ENCODE measurements at places on chromosomes 6 and 20.

DNA sequence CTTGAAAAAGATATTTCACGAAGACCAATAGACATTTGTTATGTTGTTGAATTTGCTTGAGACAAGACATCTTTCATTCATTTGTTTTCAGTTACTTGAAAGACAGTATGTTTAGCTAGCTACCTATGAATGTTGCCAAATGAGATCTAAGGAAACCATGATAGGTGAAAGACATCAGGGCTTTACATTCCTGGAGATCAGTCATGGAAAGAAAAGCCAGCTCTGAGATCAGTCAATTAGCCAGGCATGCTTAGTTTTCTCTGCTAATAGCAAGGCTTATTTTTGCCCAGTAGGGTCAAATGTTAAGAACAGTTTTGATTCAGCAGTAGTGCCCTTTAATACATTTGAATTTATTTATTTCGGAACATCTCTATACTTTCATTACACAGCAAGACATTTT is 116.5 kb upstream of the EDN1 start:
- DNase-seq: no peak

GRCh38 chr6:164925681-164926530 is 383.5 kb downstream of the C6orf118 start:
- no peak for DNase-seq

GRCh38 chr6:163725008-163725941 is 310.8 kb downstream of the QKI start:
- no peak for DNase-seq

DNA sequence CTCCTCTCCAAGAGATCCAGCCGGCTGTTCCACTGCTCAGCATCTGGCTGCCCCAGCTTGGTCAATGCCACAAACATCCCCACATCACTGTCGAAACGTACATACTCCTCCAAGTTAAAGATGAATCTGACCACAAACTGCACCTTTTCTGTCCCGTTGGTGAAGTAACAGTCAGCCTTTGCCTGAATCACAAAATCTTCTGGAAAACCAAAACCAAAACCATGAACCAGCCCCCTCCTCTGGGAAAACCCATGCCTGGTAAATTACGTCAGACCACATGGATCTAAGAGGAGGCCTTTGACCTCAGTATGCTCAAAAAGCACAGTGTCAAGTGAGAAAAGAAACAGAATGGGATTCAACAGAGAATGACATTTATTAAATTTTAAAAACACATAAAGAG is 1.7 kb downstream of the HLA-DOB start:
- no peak for DNase-seq

DNA sequence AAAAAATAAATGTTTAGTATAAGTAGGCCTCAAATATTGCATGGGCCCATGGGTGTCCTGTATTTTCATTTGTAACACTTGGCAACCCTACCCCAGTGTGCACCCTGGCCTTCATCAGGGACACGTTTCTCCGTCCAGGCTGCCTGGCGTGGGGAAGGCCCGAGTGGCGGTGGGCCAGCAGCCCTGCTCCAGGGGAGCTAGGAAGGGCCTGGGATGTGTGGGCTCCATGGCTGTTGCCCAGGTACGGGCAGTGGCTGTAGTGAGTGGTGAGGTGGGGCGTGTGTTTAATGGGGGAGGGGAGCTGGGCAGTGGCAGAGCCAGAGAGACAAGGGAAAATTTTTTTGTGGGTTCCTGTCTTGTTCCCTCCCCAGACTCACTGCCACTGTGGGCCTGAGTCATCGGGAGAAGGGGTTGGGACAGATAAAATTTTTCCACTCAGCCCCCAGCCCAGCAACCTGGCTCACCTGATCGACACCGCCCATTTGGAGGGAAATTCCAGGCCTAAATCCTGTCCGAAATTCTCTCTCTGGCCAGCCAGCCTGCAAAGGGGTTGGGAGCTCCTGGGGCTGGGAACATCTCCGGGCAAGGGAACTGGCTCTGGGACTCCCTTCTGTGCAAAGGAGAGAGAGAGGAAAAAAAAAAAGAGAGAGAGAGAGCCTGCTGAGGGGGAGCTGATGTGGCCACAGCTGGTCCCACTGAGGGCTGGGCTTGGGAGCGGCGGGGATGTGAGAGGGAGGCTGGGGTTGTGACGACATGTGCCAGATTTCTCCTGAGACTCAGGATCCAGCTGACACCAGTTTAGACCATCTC is 32.5 kb upstream of the VEGFA start:
- no peak for DNase-seq

DNA sequence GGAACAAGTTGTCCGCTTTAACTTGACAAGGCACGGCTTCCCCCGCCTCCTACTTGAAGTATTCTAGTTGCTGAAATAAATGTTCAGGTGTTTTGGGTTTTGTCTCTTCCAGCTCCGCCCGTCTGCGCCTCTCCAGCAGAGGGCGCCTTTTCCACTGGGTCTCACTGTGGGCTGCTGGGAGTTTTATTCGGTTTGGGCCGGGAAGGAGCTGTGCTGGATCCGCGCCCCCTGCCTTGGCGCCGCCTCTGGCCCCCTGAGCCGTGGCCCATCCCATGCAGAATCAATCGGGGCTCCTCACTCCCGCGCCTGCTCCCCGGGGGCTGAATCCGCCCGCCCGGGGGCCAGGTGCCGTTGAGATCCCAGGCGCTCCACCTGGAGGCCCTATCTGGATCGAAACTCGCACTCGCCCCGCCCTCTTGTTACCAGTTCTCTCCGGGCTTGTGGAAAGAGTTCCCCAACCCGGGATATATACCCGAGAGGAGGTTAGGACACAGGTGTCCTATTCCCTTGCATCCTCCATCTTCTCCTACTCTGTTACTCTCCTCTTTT is 51.0 kb upstream of the TCF21 start:
- DNase-seq: peak; percentile 34

GRCh38 chr6:38182426-38182825 is 362.9 kb downstream of the ZFAND3 start:
- DNase-seq: no peak

DNA sequence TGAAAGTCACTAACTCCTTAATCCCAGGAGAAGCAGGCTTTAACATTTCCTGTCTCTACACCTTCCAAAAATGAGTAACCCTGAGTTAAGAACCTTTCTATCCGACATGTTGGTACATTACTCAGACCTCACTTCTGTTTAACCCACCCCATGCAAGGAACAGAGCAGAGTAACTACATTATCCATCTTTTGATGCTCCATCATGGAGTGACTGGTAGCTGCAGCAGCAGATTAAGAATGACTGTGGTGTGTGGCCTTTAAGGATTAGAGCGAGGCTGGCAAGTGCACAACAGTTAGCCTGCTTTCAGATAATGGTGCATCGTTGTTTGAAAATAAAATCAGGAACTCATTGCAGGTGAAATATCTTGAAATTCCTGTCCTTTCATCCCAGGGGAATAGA is 2.0 kb downstream of the TRAF3IP2 start:
- DNase-seq: no peak

DNA sequence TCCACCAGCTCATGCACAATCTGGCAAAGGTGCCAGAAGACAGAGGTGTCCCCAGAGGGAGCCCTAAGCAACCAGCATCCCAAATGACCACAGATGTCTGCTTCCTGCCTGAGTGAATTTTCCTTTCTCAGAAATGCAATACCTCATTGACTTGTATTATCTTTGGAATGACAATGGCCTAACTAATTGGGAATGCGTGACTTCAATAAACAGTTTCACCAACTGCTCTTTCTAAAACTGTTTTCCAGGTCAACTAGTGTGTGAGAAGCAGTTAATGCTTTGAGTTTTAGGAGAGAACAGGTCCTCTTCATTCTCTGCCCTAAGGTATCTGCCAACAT is 108.9 kb upstream of the SNX9 start:
- DNase-seq: no peak

GRCh38 chr20:7161690-7162089 is 394.2 kb downstream of the BMP2 start:
- DNase-seq: no peak

DNA sequence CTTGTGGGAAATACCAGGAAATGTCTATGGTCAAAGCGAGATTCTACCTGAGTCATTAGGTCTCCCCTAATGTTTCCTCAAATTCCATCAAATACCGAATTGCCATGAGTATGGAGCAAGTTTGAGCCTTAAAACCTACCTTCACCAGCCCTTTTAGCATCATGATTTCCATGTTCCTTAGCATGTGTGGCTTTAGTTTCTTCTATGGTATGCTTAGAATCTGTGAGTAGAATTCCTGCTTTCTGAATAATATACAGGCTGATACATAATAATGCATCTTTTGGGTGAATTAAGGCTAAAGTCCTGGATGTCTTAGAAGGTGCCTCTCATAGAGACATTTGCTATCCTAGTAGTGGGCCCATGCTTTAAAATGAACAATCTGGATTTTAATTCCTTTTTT is 32.0 kb downstream of the TSPYL4 start:
- DNase-seq: no peak

DNA sequence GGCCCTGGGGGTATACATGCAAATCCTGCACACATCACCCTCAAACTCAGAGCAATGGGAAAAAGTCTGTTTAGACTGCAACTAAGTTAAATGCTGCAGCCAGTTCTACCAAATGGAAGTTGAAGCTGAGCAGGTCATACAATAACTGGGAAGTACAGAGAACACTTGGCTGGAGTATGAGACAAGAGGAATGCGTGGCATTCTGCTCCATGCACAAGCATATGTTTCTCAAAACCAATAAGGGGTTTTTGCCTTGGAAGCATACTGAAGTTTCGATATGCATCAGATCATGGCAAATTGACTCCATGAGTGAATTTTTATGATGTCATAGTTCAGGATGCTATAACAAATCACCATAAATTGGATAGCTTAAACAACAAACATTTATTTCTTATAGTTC is 193.8 kb downstream of the COL12A1 start:
- DNase-seq: no peak

DNA sequence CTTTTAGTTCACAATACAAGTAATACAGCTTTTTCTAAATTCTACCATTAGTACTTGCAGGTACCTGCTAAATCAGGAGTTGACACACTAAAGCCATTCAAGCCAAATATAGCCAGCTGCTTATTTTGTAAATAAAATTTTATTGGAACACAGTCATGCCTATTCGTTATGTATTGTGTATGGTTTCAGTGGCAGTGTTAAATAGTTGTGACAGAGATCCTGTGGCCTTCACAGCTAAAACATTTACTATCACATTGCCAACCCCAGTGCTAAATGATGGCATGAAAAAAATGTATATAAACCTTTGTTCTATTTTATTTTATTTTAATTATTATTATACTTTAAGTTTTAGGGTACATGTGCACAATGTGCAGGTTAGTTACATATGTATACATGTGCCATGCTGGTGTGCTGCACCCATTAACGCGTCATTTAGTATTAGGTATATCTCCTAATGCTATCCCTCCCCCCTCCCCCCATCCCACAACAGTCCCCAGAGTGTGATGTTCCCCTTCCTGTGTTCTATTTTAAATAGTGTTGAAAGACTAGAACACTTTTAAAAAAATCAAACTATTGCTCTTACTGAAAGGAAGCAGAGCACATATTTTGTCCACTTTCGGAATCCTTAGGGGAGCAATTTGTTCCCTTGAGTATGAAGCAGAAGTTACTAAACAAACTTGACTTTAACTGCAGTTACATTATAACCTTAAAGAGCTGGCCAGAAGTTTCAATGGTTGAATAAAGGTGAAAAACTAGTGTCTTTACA is 115.7 kb downstream of the PRIM2 start:
- no peak for DNase-seq

Data from central memory CD4-positive, alpha-beta T cell (primary cell).